EL (cell line): ENCODE measurements at places on chromosomes 4 and X.

GRCh38 chr4:616911-617643, 8.3 kb upstream of the PDE6B start:
- no peak for DNase-seq

- no peak for DNase-seq
Measured at GRCh38 chrX:10516781-10517322, 103.5 kb downstream of the MID1 start.

DNA sequence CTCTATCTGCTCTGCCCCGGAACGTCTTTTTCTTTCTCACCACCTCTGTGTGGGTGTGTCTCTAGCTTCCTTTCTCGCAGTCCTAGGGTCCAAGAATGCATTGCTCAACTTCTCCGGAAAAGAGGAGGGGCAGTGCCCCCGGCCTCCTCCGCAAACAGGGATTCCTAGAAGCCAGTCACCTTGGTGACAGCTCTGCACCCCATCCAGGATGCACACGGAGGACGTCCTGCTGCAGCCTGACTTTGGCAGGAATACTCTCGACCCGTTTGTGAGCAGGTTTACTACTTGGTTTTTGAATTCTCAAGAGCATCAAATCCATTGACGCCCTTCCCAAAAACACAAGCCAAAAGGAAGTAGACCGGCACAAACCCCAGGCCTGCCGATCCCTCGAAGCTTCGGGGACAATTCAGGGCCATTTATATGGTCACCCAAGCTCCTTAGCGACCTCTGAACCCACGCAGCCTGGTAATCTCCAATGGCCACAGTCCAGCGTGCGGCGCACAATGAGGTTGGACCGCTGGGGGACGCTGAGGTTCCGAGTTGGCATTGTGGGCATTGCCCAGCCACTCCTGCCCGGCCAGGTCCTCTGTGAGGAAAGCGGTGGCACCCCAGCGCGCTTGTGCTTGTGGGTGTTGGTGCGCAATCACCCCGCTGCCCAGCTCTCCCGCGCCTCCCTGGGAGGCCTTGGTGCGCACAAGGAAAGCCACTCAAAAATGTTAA, 9.8 kb downstream of the NKX3-2 start:
- no peak for DNase-seq

DNA sequence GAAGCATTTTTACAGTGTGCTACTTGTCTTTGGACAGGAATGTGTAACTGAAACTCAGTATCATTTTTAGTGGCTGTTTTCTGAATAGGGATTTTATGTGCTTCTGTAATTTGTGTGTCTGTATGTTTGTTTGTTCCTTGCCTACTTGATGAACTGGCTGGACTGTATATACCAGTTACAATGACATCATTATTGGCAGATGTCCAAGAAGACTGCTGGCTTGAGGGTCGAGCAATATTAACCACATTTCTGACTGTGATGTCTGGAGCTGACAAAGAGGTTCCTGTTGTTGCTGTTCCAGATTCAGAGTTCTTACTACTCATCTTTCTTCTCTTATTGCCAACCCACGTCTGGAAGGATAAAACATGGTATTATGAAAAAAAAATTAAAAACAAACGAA, 33.0 kb downstream of the HDX start:
- peak; percentile 27 for DNase-seq

GRCh38 chrX:7801711-7802110, 41.3 kb upstream of the VCX start:
- no peak for DNase-seq

DNA sequence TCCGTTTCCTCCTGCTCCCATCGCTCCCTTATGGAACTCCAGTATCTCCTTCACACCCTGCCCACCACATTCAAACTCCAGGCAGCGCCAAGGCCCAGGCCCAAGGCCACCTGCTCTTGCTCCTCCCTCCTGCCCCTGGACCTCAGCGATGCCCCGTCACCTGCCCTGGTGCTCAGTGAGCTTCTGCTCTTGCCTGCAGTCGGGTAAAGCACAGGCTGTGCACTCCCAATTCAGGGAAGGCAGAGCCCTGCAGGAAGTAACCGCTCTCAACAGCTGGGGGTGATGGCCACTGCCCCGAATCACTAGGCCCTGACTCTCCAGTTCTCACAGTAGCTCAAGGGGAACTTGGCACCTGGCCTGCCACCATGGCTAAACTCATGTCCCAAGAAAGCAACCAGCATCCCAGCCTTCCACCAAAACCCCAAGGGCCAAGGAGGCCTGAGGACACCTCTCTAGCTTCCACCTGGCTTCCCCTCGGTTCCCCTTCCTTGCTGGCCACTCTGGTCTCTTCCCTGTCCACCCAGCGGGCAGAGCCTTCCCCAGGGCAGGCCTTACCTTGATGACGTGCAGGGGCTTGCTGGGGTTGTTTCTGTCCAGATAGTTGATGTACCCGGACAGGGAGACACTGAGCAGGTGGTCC, 29.3 kb downstream of the WDR1 start:
- no peak for DNase-seq

- no peak for DNase-seq
Measured at GRCh38 chr4:41325901-41326300, 69.2 kb downstream of the UCHL1 start.

DNA sequence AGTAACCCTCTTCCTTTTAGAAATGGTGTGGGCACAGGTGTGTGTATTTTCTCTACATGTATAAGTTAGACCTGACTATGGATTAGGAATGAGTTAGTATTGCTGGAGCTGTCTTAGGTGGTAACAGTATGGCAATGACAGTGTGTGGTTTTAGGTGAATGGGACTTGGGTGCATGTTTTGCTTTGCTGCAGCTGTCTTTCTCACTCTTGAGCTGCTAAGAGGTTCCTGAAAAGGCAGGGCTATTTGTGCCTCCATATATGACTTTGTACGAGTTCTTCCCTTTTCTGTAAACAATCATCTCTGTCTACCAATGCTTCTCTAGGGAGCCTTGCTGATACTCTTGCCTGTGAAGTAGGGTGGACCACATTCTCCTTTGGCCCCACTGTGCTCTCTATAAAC, 234.8 kb upstream of the HHIP start:
- no peak for DNase-seq

- DNase-seq = no peak
Measured at GRCh38 chrX:4809571-4809970, 1096.1 kb upstream of the PRKX start.

GRCh38 chr4:145786261-145786660, 106.3 kb downstream of the C4orf51 start:
- DNase-seq = no peak

DNA sequence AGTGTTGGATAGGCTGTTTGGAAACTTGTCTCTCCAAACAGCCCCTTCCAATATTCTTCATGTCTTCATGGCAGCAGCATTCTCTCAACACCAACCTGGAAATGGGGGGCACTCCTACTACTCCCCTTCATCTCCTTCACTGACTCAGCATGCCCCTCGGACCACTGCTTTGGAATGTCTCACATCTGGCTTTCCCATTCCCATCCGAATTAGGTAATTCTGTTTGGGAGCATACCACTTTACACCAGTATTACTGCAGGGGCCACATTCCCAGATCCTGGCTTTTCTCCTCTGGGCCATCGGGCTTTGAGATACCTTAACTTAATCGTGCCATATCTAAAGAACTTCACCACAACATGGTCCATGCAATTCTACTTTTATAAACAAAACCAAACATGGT, 100.8 kb downstream of the MAML3 start:
- DNase-seq = no peak

GRCh38 chr4:124121461-124121971, 591.0 kb downstream of the ANKRD50 start:
- DNase-seq = peak; percentile 38

DNA sequence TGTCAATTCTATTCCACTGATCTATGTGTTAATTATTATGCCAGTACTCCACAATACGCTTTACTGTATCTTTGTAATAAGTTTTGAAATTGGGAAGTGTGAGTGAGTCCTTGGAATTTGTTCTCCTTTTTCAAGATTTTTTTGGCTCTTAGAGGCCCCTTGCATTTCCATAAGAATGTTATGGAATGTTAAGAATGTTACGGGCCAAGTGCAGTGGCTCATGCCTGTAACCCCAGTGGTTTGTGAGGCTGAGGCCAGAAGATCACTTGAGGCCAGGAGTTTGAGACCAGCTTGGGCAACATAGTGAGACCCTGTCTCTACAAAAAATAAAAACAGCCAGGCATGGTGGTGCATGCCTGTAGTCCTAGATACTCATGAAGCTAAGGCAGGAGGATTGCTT, 167.6 kb upstream of the CXorf66 start:
- no peak for DNase-seq

DNA sequence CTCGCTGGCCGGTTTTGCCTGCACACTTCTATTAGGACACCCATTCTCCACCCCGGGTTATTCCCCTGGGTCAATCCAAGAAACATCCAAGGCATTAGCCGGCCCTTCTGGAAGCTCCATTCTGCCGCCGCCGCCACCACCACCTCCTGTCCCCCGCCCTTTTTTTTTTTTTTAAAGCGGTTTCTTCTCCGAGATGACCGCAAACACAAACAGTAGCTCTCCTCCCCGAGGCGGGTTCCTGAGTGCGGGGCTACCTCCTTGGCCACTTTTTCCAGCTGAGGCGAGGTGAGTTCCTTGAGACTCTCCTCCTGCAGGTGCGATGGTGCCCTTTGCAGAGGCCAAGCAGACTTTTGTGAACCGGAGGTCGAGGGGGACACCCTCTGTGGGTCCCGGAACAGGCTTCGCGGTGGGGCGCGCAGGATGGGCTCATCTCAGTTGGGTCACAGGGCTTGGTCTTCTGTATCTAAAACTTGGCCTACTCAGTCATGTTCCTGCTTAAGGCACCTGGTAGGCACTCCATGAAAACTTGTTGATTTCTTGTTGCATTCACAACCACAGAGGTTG, 930 bp downstream of the NWD2 start:
- DNase-seq = no peak

GRCh38 chr4:2874861-2875260, 31.2 kb downstream of the ADD1 start:
- DNase-seq = no peak

DNA sequence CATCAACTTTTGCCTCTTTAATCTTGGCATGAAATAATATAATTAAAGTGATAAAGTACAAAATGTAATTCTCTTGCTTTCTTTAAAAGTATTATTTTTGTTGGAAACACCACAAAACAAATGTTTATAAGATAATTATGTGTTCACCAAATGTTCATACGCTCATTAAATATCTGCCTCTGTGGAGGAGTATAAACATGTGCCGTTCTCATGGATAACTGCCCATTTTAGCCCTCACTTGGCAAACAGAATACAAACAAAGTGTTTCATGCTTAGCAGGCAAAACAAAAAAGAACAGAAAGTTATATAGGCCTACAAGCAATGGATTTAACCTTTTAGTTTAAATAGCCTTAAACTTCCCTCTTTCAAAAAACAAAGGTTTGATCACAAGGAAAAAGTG, 800.5 kb upstream of the DIAPH2 start:
- DNase-seq = no peak

- no peak for DNase-seq
Measured at GRCh38 chr4:67883458-67883857, 344 bp downstream of the TMPRSS11D start.

GRCh38 chr4:189941005-189941450, 356 bp downstream of the FRG1 start:
- no peak for DNase-seq

DNA sequence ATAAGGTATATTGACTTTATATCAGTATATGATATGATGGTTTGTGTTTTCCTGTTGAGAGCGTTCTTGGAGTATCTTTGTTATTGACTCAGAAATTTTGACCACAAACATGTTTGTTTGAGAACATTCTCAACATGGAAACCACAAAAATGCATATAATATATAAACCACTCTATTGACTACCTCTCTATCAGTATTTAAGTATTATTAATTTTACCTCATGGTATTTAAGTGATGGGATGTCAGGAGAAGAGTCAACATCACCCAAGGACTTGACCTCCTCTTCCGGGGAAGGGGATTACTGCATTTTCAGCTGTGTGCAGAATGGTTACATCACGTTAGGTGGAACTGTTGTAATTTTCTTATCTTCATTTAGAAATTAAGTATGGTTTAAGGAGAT, 54.3 kb upstream of the PUDP start:
- DNase-seq = peak; percentile 0

GRCh38 chr4:119207051-119207450, 5.5 kb upstream of the USP53 start:
- DNase-seq = peak; percentile 64

DNA sequence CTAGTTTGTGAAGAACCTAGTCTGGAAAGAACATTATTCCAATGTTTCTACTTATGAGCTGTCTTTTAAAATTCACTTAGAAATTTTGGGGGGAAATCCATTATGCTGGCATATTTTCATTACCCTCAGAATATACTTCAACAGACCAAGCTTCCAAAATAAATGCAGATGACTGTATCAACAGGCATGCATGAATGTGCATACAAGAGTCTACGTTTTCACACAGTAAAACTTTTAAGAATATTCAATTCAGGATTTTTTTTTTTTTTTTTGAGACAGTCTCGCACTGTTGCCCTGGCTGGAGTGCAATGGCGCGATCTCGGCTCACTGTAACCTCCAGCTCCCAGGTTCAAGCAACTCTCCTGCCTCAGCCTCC, 49.7 kb downstream of the ABCG2 start:
- DNase-seq = peak; percentile 15

DNA sequence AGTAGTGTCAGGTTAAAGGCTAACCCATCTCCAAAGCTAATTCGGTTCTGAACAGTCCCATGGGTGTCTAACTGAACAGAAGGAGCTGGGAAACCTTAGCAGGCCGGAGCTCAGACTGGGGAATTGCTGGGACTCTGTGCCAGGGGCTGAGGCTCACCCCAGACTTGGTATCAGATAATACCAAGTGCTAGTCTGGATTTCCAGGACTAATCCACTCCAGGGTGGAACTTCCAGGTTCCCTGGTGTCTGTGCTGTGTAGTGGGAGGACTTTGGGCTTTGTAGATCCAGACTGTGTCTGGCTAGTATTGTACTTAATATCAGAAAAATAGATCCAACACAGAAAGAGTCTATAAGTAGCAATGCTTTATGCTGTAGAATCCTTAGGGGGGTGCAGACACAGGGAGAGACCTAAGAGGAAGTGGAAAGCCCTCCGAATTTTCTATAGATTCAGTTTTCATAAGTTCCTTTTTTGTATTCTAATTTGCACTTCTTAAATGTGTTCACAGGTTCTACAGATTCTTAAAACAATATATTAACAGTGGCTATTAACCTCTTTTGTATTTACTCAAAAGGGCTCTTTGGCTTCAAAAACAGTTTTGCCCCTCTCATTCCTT, 4.1 kb downstream of the ZNF827 start:
- peak; percentile 1 for DNase-seq

DNA sequence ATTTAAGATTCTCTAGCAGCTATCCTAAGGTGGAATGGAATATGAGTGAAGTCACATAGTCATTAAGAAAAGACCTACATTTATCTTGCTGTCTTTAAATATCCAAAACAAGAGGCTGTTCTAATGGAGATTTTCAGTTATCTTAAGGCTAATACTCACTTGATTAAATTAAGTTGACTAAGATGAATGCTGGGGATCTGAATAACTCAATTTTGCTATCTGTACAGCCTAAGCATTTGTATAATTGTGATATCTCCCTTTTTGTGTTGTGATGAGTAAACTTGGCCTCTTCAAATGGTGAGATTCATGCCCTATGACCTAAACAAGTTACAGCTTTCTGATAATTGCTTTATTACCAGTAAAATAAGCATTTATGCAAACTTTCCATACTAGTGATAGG, 13.6 kb upstream of the GUCY1A1 start:
- no peak for DNase-seq
